ENCODE measurements at places on chromosomes 16 and 17.

- DNase-seq, result no peak
Measured at GRCh38 chr16:16101585-16101984, 121.7 kb downstream of the ABCC6 start.

DNA sequence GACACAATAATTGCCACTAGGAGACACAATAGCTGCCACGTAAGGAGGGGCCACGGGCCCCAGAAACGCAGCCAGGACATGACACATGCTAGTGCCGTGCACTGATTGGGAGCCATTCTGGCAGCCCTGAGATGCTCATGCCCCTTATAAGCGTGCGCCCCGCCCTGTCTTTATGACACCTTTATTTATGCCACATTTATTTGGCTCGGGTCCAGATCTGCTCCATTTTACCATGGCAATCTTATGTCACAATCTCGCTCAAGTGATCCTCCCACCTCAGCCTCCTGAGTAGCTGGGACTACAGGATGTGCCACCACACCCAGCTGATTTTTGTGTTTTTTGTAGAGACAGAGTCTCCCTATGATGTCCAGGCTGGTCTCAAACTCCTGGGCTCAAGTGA, 43.8 kb upstream of the NF1 start:
- DNase-seq, result no peak

DNA sequence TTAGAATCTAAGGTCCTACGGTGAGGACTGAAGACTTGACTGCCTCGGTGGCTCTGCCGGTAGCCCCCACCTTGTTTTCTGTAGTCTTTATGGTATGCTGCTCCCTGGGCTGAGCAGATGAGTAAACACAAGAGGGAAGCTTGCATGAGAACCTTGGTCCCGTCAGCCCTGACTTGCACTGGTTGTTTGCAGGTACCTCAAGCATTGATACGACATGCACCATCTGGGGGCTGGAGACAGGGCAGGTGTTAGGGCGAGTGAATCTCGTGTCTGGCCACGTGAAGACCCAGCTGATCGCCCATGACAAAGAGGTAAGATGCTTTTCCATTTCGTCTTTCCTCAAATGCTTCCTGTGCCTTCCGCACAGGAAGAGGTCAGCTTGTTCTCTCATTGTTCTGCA, 21.1 kb upstream of the TACO1 start:
- no peak for DNase-seq

- no peak for DNase-seq
Measured at GRCh38 chr17:10041916-10042588, 137.0 kb upstream of the RCVRN start.
